Substantia nigra (tissue), 51 donors: ENCODE measurements at places on chromosomes 6 and 20.

- DNase-seq, result no peak
These were observed 232.8 kb upstream of the EXOC2 start for GRCh38 chr6:925656-926213.

DNA sequence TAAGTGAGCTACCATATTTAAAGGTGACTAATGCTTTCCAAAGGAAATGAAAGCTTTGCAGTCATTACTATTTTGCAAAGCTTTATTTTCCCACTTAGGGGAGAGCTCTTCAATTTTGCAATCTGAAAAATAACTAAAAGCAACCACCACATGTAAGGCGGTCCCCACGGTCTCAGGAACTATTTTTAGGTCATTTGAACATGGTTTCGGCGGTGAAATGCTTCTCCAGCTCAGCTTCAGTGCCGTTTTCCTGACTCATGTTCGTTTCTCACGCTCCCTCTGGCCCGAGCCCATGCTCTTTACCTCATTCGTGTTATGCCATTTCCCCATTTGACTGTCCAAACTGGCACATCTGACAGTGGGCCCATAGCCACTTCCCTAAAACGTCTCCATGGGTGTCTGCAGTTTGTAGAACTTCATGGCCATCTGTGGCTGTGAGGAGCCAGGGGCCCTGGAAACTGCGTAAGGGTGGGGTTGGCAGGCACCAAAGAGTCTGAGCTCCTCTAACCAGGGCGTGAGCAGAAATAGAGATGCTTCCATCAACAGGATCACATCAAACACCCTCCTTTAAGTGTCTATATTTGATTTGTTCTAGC lies 46.5 kb downstream of the ADTRP start:
- no peak for DNase-seq

DNA sequence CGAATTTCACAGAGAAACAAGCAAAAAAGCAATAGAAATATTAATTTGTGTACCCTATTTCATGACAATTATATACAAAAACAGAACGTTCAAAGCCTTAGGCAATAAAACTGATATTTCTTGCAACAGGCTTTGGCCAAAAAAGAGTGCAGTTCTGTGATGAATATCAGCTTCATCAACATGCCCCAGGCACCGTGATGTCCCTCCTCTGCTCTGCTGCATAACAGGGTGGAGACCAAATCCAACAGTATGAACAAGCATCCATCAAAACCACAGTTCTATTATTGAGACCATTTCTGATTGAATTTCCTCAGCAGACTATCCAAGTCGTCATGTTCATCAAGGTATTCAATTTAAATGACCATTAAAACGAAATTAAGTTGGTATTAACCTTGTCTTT lies 722.6 kb upstream of the NRSN1 start:
- DNase-seq, result no peak

DNA sequence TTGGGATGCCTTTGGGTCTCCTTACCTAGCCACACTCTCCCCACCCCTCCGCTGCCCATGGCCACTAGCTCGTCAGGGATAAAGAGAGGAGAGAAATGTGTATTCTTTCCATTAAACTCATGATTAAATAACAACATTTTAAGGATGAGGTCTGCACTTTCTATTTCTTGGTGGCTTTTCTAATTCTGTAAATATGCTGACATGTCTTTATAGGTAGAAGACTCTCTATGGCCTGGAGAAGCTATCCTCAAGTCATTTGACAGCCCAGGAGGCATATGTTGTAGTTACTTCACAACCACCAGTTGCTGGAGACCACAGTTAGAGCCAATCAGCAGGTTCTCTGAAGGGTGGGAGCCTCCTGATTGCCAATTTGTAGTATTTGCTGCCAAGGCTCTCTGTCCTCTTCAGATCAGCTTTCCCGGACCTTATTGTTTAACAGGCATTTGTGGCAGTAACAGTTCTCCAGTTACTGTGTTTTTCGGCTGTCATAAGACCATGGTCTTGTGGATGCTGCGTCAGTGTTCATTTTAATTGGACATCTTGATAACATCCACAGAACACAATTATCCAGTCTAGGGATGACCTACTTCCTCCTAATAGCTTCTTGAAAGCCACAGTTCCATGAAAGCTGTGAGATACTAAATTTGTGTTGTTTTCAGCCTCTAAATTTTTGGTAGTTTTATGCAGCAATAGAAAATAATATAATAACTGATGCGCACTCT lies 205.0 kb upstream of the KCNQ5 start:
- DNase-seq, result no peak

DNA sequence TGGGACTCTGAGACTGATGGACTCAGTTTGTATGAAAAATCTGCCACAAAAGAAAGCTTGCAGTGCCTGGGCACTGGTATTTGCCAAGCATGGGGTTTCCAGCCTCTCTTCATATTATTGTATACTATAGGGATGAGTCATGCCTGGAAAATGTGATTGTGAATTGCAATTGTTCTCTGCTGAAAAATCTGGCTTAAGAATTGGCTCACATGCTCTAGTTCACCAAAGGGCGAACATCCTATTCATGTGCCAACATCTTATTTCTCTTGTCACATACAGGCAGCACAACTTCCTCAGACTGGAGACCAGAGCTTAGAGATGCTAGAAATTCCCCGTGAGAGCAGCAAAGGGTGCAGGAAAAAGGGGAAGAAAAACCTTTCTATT lies 103.6 kb upstream of the KCNK16 start:
- no peak for DNase-seq

- peak; percentile 3 for DNase-seq
These were observed 413.9 kb upstream of the JARID2 start for GRCh38 chr6:14831937-14832336.

DNA sequence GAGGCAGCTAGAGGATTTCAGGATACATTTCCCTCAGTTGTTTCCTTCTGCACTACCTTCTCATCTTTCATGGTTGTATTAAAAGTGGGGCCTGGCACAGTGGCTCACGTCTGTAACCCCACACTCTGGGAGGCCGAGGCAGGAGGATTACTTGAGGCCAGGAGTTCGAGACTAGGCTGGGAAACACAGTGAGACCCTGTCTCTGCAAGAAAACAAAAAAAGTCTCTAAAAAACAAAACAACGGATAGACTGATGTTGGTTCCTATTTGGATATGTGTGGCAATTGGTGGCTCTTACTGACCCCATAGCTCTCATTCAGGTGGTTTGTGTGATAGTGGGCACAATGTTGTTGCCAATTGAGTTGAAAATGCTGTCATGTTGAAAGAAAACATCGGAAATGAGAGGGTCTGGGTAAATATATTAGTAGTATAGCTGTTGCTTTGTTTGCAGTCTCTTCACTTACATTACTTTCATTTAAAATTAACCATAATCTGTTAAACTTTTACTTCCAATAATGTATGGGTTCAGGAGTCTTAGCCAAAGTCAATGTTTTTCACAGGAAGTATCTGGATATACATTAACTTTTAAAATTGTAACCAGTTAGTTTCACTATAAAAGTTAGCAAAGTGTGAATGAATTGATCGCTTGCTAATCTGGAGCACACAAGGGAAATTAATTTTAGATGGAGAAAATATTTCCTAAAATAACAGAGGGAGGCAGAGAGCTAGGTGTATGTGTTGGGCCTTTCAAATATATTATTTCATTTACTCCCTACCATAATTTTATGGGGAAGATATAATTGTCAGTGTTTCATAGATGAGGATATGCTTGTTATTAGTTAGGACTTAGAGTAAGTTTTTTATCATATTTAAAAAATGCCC lies 31.1 kb downstream of the UTRN start:
- DNase-seq, result no peak

- DNase-seq, result no peak
These were observed 24.4 kb upstream of the ID1 start for GRCh38 chr20:31580706-31581105.

DNA sequence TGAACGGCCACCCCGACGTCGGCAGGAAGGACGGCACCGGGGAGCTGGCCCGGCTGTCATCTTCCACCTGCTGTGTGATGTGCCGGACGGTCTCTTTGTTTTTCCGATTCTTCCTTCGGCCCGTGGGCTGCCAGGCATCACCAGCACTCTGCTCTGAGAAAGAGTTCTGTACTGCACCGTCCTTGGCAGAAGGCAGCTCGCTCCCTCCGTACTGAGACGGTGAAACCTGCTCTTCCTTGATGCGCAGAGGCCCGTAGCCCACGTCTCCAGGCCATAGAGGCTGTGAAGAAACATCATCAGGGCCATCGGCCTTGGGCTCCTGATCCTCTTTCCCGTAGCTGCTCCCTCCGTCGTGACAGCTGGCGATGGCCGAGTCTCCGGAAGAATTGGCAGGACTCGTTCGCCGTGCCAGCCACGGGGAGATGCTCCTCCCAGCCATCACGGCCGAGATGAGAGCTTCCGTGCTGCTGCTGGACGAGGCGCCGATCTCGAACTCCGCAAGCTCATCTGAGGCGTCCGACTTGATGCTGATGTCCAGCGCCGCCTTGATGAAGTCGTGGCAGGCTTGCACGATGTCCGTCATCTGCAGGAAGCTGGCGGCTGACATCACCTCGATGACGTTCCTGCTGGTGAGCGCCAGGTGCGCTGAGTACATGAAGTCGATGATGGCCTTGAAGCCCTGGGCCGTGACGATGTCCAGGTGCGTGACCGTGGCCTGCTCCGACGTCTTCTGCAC lies 41.1 kb downstream of the ZBTB46 start:
- DNase-seq, result no peak

DNA sequence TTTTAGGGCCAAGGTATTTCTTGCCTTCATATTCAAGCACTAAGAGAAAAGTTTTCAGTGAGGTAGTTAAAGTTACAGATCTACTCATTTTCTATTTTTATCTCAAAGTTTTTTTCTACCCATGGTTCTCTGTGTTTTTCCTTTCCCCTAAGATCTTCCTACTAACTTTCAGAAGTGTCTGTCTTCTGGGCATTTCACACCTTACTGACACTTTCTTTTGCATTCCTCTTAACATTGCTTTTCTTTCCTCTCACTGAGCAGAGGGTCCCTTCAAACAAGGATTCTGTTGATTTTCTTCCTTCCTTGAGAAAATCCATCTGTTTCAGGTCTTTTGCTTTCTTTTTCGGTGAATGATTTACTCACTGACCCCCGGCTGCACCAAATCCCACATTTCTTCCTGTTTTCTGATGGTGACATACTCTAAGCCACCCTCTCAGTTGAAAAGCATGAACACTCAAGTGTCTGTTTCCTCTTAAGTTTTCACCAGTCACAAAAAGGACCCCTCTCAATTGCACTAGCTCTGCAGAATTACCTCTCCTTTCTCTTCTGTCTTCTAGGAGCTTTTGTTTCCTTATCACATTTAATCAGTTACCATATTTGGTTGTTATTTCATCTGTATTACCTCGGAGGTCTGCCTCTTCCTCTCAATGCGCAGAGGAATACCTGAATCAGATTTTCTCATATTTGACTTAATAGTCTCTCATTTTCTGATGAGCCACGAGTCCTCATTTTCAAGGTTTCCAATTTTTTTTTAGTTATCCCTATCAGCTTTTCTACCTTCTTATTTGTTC lies 73.5 kb upstream of the RNF217 start:
- no peak for DNase-seq

DNA sequence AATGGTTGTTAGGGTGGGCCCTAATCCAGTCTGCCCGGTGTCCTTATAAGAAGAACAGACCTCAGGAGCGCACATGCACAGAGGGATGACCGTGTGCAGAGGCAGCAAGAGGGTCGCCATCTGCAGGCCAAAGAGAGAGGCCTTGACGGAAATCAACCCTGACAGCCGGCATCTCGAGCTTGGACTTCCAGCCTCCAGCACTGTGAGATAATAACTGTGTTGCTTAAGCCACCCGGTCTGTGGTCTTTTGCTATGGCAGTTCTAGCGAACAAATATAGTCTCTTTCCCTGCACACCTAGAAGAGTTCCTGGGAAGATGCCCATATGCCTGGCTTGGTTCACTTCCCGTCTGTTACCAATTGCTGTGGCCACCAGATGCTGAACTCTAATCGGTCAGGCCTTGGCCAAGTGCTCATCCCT lies 35.3 kb upstream of the PTGIS start:
- no peak for DNase-seq

DNA sequence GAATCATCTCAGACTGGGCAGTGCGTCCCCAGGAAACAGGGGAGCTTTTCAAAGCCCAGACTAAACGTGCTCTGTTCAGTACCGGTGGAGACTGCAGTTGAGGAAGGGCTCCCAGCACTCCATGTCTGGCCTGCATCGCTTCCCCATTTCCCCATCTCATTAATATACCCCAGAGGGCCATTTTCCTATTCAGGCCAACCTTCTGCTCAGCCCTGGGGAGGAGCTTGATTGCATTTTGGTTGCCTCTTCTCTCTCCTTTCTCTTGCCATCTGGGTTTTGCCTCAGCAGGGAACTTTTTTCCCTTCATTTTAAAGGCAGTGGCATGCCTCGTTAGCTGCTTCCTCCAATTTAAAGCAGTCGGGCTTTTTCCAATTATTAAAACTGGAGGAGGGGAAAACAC lies 394.3 kb upstream of the SOX4 start:
- no peak for DNase-seq

DNA sequence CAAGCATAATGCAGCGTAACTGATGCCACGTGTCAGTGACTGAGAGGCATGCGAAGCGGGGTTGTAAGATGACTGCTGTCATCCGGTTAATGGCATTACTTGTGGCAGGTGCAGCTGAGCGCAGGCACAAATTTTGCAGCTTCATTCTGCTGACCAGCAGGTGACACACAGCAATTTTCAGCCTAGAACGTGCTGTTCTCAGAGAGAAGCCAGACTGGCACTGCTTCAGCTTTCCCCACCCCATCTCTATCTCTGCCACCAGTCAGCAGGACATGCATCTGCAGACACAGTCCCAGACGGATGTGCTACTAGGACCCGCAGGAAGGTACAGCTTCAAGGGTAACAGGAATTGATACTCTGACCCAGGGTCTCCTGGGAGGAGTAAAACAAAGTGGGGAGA lies 221.8 kb downstream of the KIF16B start:
- DNase-seq, result no peak

DNA sequence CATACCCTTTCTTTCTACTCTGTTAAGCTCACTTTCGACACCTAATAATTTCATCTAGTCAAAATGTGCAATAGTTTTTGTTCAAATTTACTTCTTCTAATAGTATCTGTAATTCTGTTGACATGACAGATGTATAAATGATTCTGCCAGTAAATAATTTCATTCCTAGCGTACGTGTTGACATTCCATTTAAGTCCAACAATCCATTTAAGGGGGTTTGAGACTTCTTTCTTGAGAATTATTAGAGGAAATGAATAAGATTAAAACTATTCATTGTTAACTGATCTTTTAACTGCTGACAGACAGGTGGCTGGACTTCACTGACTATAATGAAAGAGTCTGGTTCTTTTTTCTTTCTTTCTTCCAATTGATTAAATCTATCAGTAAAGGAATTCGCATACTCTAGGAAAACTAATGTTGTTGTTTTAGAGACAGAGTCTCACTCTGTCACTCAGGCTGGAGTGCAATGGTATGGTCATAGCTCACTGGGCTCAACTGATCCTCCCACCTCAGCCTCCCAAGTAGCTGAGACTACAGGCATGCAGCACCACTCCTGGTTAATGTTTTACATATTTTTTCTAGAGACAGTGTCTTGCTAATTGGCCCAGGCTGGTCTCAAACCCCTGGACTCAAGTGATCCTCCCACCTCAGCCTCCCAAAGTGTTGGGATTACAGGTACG lies 55.9 kb downstream of the MAP3K5 start:
- DNase-seq, result no peak

GRCh38 chr6:112241820-112242429 lies 12.4 kb downstream of the LAMA4 start:
- no peak for DNase-seq
